Activated T-helper 1 cell treated with anti-CD3 and anti-CD28 coated beads, Interleukin-12 subunit alpha, Interleukin-12 subunit beta, Interleukin-2, Interleukin-4 antibody, amounts not matched to agents 30 ng/mL and 10 ng/mL and 1 ng/mL, durations not matched to agents 14 hours and 24 hours and 36 hours (primary cell): ENCODE measurements at places on chromosomes 16 and 17. TPM values are rescaled to one million over a fixed set of nuclear protein-coding genes. Genes with fewer than 3 reads are reported as not detected.

TBC1D3E gene
- not detected in 2 replicates for total RNA-seq

PNMT gene
- not detected in 2 replicates for total RNA-seq

USB1 gene
- 60.8 and 63.0 TPM in 2 replicates for total RNA-seq

DNA sequence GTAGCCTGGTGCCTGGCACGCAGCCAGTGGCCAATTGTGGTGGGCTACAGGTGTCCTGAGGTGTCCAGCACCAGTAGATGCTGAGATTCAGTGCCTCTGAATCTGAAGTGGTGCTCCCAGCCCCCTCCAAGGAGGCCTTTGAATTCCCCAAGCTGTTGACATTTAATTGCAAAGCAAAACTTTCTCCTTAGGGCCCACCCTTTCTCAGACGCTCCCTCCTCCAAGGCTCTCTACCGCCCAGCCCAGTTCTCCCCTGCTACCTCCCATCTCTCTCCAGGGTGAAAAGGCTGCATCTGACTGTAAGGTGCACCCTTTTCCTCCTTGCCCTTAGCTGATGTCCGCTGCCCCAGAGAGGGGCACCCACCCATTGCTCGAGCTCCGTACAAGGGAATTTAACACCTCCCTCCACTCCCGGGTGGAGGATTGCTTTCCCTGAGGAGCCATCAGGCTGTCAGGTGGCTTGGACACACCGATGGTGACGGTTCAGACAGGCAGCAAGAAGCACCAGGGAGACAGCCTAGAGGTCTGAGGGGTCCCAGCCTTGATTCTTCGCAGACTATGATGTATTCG lies 1.7 kb downstream of the BEAN1 start:
- no peak overlapping the region for H3K4me3 ChIP-seq
- H3K36me3 ChIP-seq: no peaks in the 10 kb centered on the region
- H3K27me3 ChIP-seq: peaks cover 74% of the 10 kb centered on the region
- H3K4me1 ChIP-seq: no peaks in the 10 kb centered on the region
- no peak overlapping the region for H3K27ac ChIP-seq

GRCh38 chr17:36972186-36972700 lies 23.5 kb downstream of the AATF start:
- H3K4me1 ChIP-seq: peaks cover 40% of the 10 kb centered on the region
- no peak overlapping the region for H3K4me3 ChIP-seq
- H3K36me3 ChIP-seq: peaks cover 29% of the 10 kb centered on the region
- H3K27me3 ChIP-seq: no peaks in the 10 kb centered on the region

DNA sequence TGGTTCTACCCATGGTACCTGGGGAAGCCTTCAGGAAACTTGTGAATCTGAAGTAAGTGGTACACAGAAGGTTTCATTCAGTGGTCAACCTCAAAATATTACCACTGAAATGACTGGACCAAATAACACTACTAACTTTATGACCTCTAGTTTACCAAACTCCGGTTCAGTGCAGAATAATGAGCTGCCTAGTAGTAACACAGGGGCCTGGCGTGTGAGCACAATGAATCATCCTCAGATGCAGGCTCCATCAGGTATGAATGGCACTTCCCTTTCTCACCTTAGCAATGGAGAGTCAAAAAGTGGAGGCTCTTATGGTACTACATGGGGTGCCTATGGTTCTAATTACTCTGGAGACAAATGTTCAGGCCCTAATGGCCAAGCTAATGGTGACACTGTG lies 55.9 kb upstream of the SLC5A11 start:
- DNase-seq: no peak
- peaks cover 39% of the 10 kb centered on the region for H3K36me3 ChIP-seq
- no peak overlapping the region for H3K4me3 ChIP-seq
- H3K27ac ChIP-seq: no peak overlapping the region
- no peaks in the 10 kb centered on the region for H3K27me3 ChIP-seq

GRCh38 chr17:151886-152859 lies 14.8 kb downstream of the SCGB1C2 start:
- H3K4me1 ChIP-seq: no peaks in the 10 kb centered on the region
- H3K27ac ChIP-seq: no peak overlapping the region
- no peak overlapping the region for H3K4me3 ChIP-seq
- H3K27me3 ChIP-seq: no peaks in the 10 kb centered on the region

DNA sequence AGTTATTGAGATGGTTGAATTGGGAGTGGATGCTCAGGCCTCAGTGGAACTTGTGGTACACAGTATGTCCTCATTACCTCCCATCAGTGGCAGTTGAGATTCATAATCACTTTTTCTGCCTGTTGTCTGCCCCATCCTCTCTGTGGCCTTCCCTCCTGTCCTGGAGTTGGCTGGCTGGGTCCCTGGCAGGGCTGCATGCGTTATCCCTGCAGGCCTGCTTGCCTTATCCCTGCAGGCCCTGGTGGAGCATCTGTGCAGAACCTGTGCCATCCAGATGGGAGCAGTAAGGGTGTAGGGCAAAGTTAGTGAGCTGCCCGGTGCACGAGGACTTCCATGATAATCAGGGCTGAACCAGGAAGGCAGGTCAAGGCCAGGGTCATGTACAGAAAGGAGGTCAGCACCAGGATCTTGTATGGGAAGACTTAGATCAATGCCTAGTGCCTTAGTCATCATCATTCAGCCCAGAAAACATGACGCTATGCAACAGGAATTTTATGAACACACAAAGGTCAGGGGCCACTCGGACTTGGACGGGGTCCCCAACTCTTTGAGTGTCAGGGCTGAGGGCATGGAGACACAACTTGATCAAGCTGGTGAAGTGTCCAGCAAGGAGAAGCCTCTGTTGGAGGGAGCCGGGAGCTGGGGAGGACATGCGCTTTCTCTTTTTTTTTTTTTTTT lies 47.2 kb downstream of the ABCC1 start:
- no peaks in the 10 kb centered on the region for H3K27me3 ChIP-seq
- no peak for DNase-seq
- H3K4me1 ChIP-seq: peaks cover 47% of the 10 kb centered on the region
- no peak overlapping the region for H3K4me3 ChIP-seq
- H3K27ac ChIP-seq: peak overlapping the region; percentile 55
- peaks cover 41% of the 10 kb centered on the region for H3K36me3 ChIP-seq

- DNase-seq: no peak
- peaks cover 36% of the 10 kb centered on the region for H3K4me1 ChIP-seq
- peak overlapping the region; percentile 32 for H3K4me3 ChIP-seq
- H3K27me3 ChIP-seq: no peaks in the 10 kb centered on the region
Measured at GRCh38 chr16:58518083-58518979, 3.0 kb downstream of the SETD6 start.

DNA sequence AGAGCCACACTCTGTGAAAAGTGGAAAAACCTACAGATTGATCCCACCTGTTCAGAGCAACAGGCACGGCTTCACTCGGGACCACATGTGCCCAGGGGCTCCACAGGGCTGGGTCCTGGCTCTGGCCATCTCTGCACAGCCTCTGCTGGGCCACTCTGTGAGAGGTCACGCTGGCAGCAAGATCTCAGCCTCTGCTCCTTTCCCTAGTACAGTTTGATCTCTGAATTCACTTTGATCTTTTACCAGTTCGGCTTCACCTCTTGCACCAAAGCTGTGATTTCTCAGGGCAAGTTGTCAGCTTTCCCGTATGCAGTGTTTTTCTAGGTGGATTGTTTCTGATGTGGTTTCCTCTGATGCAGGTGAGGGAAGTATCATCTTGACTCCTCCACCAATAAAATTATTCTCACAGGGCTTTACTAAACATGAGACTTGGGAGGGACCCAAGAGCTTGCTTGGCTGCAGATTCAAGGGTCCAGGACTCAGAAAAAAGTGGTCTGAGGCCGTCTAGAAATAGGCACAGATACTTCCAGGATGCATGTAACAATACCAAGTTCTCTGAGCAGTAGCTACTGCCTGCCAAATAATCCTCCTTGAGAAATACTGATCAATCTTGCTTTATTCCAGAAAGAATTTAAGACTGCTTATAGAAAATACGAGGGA lies 24.0 kb upstream of the ALDH3A1 start:
- peak overlapping the region; percentile 7 for H3K4me3 ChIP-seq
- peaks cover 10% of the 10 kb centered on the region for H3K36me3 ChIP-seq
- H3K27ac ChIP-seq: peak overlapping the region; percentile 48
- DNase-seq: peak; percentile 14
- peaks cover 42% of the 10 kb centered on the region for H3K4me1 ChIP-seq
